ENCODE measurements at places on chromosomes 5 and 9.

GRCh38 chr5:124737651-124738050 lies 8.8 kb downstream of the ZNF608 start:
- DNase-seq = no peak
- no peaks in the 10 kb centered on the region for H3K36me3 ChIP-seq
- no peak overlapping the region for H3K27ac ChIP-seq
- H3K4me3 ChIP-seq = no peak overlapping the region
- H3K27me3 ChIP-seq = no peaks in the 10 kb centered on the region
- peaks cover 3% of the 10 kb centered on the region for H3K4me1 ChIP-seq

DNA sequence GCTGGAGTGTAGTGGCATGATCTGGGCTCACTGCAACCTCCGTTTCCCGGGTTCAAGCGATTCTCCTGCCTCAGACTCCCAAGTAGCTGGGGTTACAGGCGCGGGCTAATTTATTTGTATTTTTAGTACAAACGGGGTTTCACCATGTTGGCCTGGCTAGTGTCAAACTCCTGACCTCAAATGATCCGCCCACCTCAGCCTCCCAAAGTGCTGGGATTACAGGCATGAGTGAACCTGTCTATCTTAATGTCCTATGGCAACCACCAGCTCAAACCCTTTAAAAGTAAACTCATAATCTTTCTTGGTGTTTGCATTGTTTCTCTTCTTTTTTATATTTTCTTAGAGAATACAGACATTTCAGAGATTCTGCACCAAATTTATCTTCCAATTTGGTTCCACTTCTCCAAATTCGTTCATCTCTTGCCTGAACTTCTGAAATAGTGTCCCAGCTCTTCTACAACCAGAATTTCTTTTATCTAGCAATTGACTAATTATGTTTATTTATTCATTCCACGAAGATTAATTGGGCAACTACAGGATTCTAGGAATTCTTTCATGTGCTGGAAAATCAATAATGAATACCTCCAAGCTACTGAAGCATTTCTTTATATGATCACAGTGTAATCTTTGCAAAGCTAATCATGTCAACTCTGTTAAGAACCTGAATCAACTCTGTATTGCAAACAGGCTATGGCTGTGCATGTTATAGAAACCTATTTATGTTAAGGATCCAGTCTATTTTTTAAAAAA lies 60.0 kb upstream of the TYRP1 start:
- no peak overlapping the region for H3K27ac ChIP-seq
- no peaks in the 10 kb centered on the region for H3K36me3 ChIP-seq
- H3K4me3 ChIP-seq = no peak overlapping the region
- no peaks in the 10 kb centered on the region for H3K27me3 ChIP-seq
- DNase-seq = no peak

DNA sequence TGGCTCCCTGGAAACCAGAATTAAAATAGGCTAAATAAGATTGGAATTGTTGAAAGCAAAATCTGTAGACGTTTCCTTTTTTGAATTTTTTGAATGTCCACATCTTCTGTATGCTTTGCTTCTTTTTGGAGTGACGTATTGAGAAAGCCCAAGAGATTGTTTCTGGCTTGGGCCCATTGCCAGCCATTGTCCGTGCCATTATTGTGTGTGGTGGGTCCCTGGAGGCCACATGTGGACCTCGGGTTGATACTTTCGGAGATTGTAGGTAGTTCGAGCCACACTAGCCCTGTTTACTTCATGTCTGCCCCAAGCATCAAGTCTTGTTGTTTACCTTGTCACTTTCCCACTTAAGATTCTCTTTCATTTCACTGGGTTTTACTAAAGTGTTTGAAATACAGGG lies 106.0 kb downstream of the PALM2AKAP2 start:
- no peaks in the 10 kb centered on the region for H3K36me3 ChIP-seq
- H3K4me1 ChIP-seq = no peaks in the 10 kb centered on the region
- H3K27me3 ChIP-seq = no peaks in the 10 kb centered on the region

DNA sequence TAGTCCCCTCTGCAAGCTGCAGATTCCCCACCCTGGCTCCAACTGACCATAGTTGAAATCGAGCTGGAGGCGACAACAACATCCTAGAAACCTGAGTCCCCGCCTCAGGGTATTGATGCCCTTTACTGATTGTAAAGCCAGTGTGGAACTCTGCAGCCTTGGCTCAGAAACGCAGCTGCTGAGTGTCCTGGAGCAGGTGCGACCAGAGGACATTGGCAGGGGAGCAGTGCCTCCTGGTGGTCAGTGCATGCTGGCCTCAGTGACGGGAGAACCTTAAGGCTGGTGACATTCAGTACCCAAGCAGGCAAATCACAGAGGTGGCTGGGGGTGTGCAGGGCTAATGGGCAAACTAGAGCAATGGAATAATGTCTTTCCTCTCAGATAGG lies 20.4 kb upstream of the ZNF354B start:
- no peak overlapping the region for H3K27ac ChIP-seq
- peak; percentile 64 for DNase-seq
- H3K36me3 ChIP-seq = no peaks in the 10 kb centered on the region
- no peak overlapping the region for H3K4me3 ChIP-seq
- no peaks in the 10 kb centered on the region for H3K27me3 ChIP-seq

GRCh38 chr5:157610990-157611389 lies 35.4 kb upstream of the ADAM19 start:
- H3K27me3 ChIP-seq = no peaks in the 10 kb centered on the region
- no peak overlapping the region for H3K4me3 ChIP-seq
- H3K4me1 ChIP-seq = no peaks in the 10 kb centered on the region
- no peak for DNase-seq

GRCh38 chr5:33474931-33475499 lies 34.2 kb downstream of the TARS1 start:
- H3K4me3 ChIP-seq = no peak overlapping the region
- DNase-seq = no peak
- no peak overlapping the region for H3K27ac ChIP-seq
- peaks cover 9% of the 10 kb centered on the region for H3K36me3 ChIP-seq
- H3K4me1 ChIP-seq = no peaks in the 10 kb centered on the region

GRCh38 chr9:133572821-133573361 lies 36.3 kb downstream of the FAM163B start:
- H3K27me3 ChIP-seq = no peaks in the 10 kb centered on the region
- H3K4me3 ChIP-seq = no peak overlapping the region
- no peak overlapping the region for H3K27ac ChIP-seq
- H3K36me3 ChIP-seq = no peaks in the 10 kb centered on the region
- no peaks in the 10 kb centered on the region for H3K4me1 ChIP-seq
- no peak for DNase-seq

GRCh38 chr5:34674187-34674586 lies 18.1 kb downstream of the RAI14 start:
- no peak overlapping the region for H3K27ac ChIP-seq
- H3K4me3 ChIP-seq = no peak overlapping the region
- no peaks in the 10 kb centered on the region for H3K27me3 ChIP-seq
- DNase-seq = no peak

DNA sequence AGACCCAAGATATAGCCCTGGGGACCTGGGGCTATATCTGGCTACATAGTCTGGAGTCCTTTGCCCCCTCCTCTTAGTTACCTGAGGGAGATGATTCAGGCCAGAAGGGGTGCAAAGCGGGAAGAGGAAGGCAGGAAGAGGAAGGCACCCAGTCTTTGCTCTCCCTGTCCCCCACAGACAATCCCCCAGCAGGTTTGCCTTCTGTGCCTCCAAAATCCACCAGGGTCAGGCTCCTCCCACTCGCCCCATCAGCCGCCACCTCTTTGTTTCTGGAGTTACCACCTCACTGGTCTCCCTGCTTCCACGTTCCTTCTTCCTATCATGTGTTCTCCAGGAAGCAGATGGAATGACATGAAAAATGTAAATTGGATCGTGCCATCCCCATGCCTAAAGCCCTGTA lies 31.2 kb upstream of the FABP6 start:
- no peak overlapping the region for H3K27ac ChIP-seq
- H3K4me3 ChIP-seq = no peak overlapping the region
- no peaks in the 10 kb centered on the region for H3K27me3 ChIP-seq
- H3K4me1 ChIP-seq = peaks cover 12% of the 10 kb centered on the region

DNA sequence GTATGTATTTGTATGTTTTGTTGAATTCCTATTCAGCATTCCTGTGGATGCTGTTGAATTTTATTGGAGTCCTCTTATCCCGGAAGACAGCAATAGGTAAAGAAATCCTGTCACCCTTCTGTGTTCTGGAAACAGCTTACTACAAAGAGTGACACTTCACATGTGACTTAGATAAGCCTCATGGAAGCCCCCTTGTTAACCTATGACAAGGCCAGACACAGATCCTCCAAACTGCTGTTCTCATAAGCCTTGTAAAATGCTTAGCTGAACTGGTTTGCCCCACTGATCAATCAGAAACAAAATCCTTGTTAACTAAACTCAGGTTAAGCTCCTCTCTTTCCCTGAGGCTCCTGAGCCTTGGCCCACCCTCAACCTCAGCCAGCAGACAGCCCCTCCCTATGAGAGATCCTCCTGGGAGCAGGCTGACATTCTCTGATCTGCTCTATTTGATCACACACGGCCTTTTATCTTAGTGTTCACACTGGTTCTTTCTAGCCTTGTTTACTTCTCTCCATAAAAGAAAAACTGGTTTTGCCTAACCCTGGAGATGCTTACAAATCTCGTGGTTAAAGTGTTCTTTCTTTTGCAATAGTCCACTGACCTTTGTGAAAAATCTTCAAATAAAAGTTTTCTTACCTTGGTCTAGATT lies 29.4 kb upstream of the ATP6V1G1 start:
- no peaks in the 10 kb centered on the region for H3K4me1 ChIP-seq
- H3K36me3 ChIP-seq = no peaks in the 10 kb centered on the region
- H3K27me3 ChIP-seq = no peaks in the 10 kb centered on the region
- no peak overlapping the region for H3K4me3 ChIP-seq
- DNase-seq = no peak
- H3K27ac ChIP-seq = no peak overlapping the region

DNA sequence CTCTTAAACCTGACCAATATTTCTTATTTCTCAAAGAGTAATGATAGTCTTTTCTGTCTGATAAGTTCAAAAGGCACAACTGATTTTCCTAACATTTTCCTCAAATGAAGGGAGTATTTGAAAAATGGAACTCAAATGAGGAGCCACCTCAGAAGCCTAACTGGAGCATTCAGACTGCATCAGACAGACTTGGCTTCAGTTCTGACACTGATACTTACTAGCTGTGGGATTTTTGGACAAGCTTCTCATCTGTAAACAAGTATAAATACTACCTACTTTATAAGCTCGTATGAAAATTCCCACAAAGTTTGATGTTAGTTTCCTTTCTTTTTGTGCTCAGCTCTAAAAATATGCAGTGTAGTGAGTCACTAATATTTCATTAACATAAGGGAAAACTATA lies 107.7 kb upstream of the CCDC152 start:
- H3K4me1 ChIP-seq = no peaks in the 10 kb centered on the region
- H3K27ac ChIP-seq = no peak overlapping the region
- DNase-seq = no peak
- no peaks in the 10 kb centered on the region for H3K36me3 ChIP-seq
- H3K4me3 ChIP-seq = no peak overlapping the region
- H3K27me3 ChIP-seq = no peaks in the 10 kb centered on the region

DNA sequence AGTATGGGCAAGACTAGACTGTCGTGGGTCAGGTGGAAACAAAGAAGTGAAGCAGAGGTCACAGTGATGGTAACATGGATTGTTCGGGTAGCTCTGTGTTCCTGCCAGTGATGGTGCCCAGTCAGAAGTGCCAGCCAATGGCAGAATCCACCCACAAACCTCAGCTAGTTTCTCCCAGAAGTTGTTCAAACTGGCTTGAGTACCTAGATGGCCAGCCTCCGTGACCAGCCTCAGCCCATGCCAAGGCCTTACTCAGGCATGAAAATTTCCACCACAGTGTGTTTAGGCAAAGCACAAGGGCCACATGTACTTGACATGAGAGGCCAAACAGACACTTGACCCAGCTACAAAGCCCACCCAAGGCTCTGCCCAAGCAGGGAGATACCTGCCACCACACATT lies 19.4 kb upstream of the BTNL9 start:
- H3K4me1 ChIP-seq = no peaks in the 10 kb centered on the region
- no peaks in the 10 kb centered on the region for H3K27me3 ChIP-seq
- no peak for DNase-seq
- no peak overlapping the region for H3K4me3 ChIP-seq
- no peak overlapping the region for H3K27ac ChIP-seq
- H3K36me3 ChIP-seq = no peaks in the 10 kb centered on the region

DNA sequence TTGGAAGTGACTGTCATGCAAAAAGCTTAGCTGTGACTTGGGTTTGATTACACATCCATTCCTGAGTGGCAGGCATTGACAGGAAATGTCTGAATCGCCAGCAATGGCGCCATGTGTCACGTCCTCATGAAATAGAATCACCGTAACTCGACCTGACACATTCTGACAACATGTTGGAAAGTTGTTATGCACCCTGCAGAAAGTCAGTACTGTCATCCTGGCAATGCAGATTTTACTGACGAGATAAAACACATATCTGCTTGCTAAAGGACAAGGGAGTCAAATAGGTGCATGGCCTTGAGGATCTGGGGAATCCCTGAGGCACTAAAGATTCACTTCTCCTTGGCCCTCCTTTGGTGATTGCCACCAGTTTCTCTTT lies 344.2 kb downstream of the SPATA31D1 start:
- no peak overlapping the region for H3K27ac ChIP-seq
- H3K4me3 ChIP-seq = no peak overlapping the region
- no peak for DNase-seq
- no peaks in the 10 kb centered on the region for H3K4me1 ChIP-seq
- no peaks in the 10 kb centered on the region for H3K36me3 ChIP-seq

- no peak overlapping the region for H3K27ac ChIP-seq
- no peak overlapping the region for H3K4me3 ChIP-seq
- no peaks in the 10 kb centered on the region for H3K4me1 ChIP-seq
- no peaks in the 10 kb centered on the region for H3K27me3 ChIP-seq
- H3K36me3 ChIP-seq = no peaks in the 10 kb centered on the region
These were observed 156.3 kb downstream of the HMHB1 start for GRCh38 chr5:143968071-143968878.

- H3K4me1 ChIP-seq = no peaks in the 10 kb centered on the region
- no peak overlapping the region for H3K4me3 ChIP-seq
- no peaks in the 10 kb centered on the region for H3K27me3 ChIP-seq
- H3K36me3 ChIP-seq = no peaks in the 10 kb centered on the region
- DNase-seq = no peak
These were observed 7.0 kb upstream of the SUB1 start for GRCh38 chr5:32578363-32578762.

DNA sequence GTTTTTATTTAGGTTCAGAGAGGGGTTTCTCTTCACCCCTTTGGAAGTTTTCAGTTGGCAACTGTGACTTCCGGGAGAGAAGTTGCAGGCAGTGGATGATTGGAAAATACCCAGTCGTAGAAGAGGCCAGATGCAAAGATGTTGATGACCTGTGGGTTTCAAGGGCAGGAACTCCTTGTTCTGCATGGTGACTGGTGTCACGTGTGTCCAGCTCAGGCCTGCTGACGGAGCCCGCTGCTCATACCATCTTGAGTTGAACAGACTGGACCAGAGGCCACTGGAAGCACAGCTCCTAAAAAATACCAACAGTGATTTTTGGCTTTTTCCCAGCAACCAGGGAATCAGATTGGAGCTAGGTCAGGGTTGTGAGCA lies 243.9 kb upstream of the KLF4 start:
- no peaks in the 10 kb centered on the region for H3K27me3 ChIP-seq
- no peak overlapping the region for H3K27ac ChIP-seq
- H3K36me3 ChIP-seq = no peaks in the 10 kb centered on the region
- no peak for DNase-seq
- H3K4me1 ChIP-seq = no peaks in the 10 kb centered on the region

All from iPS DF 6.9 (cell line).